ENCODE measurements at places on chromosomes 2 and 18. TPM values are rescaled to one million over a fixed set of nuclear protein-coding genes. Genes with fewer than 3 reads are reported as not detected.

The FBXO36 gene
- 1.0 TPM for total RNA-seq

- no peak for DNase-seq
Measured at GRCh38 chr18:13303756-13304364, 85.3 kb downstream of the LDLRAD4 start.

DNA sequence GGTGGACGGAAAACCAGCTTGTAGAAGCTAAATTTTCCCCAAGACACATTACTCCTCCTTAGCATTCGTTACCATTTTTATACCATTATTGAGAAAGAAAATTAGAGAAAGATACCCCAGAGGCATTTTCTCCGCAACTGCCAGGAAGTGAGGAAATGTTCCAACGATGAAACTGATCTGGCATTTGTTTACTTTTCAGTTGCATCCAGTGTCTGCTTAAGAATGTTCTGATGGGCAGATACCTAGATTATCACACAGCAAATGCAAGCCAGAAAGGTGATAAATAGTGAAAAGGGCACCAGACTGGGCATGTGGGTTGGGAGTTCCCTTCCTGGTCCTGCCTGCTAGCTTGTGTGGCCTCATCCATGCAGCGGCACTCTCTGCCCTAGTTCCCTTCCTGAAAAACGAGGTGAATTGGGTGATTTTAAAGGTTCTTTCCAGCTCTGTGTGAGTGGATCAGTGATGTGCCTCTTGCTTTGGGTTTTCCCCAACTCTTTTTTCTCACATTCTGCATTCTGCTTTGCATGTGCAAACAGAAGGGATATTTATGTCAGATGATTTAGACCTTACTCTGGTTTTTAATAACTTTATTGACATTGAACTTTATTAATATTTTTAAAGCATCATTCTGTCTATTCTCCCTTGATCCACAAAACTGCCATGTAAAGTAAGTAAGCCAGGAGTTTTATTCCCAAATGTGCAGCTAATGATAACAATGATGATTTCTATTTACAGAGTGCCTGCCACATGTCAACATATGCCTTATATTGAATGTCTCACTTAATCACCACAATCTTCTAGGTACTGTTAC, 139.6 kb downstream of the INSIG2 start:
- no peak for DNase-seq

GRCh38 chr18:6044773-6045172, 149.5 kb upstream of the TMEM200C start:
- no peak for DNase-seq

The CLEC4F gene
- total RNA-seq, result not detected

DNA sequence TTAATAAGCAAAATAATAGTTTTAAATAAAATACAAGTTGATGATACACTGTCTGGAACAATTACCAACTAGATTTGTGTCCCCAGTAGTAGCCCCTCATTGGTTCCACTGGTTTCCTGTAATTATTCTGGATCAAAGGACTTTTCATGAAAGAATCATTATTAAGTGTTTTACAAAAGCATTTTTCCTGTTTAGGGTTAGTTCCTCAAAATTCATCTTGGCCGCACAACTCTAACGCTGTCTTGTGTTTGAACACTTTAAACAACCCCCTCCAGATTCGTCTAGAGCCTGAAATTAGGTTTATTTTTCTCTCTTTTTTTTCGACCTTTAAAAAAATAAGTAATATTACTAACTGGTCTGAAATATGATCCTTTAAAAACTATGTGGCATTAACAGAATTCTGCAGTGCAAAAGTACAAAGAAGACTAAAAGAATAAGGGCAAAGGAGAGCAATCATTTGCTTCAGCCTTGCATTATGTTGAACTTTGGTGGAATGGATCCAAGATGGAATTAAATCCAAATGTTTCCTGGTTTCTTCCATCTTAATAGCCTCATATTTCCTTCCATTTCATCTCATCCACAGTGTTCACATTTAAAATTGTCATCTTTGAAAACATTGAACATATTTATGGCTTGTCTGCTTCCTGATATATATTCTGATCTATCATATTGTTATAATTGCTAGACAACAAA, 678.4 kb downstream of the IRS1 start:
- DNase-seq, result no peak

DNA sequence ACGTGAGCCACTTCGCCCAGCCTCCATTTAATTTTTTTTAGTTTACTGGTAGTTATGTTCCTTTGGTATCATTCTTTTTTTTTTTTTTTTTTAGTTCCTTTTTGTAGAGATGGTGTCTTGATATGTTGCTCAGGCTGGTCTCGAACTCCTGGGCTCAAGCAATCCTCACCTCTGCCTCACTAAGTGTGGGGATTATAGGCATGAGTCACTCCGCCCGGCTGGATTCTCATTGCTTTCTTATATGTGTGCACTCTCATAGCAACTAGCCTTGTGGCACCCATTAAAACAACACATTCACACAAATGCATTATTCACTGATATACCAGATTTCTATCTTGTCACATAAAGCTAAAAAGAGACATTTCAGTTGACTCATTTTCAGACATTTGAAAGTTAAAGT, 4.2 kb downstream of the TTC27 start:
- DNase-seq, result no peak

DNA sequence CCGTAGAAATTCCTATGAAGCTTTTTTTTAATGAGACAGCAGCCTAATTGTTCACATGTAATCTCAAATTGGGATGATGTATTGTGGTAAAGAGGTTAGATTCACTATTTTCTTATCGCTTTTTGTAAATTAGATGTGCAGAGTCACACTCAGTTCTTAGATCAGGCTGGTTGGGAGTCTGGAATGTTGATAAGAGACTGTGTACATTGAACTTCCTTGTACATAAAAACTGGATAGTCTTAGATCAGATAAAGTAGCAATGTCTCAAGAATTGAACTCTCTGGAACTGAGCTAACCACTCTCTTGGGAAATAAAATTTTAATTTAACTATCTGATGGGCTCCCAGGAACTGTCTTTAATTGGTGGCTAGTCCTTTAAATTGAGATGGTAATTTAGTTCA, 108.1 kb upstream of the MSTN start:
- no peak for DNase-seq

The RAB6C gene
- not detected for total RNA-seq
